ENCODE measurements at places on chromosomes 6 and 20.

- no peak for DNase-seq
These were observed 704.3 kb downstream of the EPM2A start for GRCh38 chr6:145031001-145031400.

GRCh38 chr6:73234733-73235132 lies 9.4 kb upstream of the KHDC1L start:
- no peak for DNase-seq

DNA sequence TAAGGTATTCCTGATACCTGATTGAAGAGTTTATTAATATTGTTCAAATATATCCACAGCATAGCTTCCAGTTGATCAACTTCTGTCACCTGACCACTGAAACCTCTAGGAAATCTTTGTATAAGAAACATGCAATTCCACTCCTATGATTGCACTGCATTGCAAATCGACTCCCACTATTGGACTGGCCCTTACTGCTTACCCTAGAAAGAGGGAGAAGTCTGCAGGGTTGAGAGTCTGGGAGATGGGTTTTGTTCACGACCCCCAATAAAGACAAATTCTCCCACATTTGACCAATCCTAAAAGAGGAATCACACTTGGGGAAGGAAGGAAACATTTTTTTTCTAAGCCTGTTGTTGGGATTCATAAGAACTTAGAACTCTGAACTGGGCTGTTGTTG lies 43.7 kb downstream of the TNFRSF21 start:
- no peak for DNase-seq

GRCh38 chr6:131399433-131399832 lies 173.6 kb upstream of the ARG1 start:
- DNase-seq: no peak

GRCh38 chr6:93196406-93196970 lies 222.9 kb downstream of the EPHA7 start:
- DNase-seq: no peak

- no peak for DNase-seq
These were observed 227.5 kb downstream of the KCNQ5 start for GRCh38 chr6:72849346-72849745.

DNA sequence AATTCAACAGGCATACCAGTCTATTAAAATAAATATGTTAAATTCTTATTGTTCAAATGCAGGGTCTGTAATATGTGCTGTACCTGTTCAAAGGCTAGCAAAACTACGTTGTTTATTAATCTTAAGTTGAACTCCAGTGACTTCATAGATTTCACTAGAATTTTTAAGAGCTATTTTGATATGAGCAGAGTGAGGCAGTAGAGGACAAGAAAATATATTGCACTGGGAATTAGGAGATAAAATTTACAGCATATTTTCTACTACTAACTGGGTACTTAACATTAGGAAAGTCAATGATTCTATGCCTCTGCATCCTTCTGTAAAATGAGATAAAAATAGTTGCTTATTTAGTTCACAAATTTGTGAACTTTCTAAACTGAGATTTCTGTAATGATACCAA lies 162.2 kb upstream of the BMP5 start:
- DNase-seq: no peak

Measured in NCI-H1048 (cell line).